ENCODE measurements at places on chromosomes 3 and 15. TPM values are rescaled to one million over a fixed set of nuclear protein-coding genes. Genes with fewer than 3 reads are reported as not detected.

Gene PARP15
- total RNA-seq = not detected

DNA sequence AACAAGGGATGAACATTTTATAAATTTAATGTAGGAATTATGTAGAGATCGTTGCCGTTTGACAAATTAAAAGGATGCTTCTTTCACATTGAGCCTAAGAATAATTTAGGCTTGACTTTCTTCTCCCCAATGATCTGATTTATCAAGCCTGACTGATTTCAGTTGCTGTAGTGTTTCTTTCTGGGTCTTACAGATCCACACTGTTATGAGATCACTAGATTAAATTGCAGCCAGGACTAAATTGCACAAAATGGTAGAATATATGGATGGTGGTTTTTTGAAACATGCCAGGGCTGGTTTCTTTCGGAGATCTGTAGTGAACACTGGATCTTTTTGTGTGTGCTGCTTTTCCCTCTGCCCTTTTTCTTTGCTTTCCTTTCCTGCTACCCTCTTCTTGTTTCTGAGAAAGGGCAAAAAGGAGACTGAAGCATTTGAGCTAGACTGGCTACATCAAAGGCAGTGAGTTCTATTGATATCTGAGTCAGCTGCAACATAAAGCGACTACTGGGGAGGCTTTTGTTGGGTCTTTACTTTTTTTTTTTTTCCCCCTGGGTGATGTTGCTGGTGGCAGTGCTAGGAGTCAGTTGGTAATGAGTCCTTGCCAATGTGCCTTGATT lies 83.0 kb downstream of the AKAP13 start:
- H3K4me3 ChIP-seq = no peak overlapping the region
- DNase-seq = no peak
- no peaks in the 10 kb centered on the region for H3K27me3 ChIP-seq
- no peaks in the 10 kb centered on the region for H3K36me3 ChIP-seq

Gene GPR15
- total RNA-seq = not detected

DNA sequence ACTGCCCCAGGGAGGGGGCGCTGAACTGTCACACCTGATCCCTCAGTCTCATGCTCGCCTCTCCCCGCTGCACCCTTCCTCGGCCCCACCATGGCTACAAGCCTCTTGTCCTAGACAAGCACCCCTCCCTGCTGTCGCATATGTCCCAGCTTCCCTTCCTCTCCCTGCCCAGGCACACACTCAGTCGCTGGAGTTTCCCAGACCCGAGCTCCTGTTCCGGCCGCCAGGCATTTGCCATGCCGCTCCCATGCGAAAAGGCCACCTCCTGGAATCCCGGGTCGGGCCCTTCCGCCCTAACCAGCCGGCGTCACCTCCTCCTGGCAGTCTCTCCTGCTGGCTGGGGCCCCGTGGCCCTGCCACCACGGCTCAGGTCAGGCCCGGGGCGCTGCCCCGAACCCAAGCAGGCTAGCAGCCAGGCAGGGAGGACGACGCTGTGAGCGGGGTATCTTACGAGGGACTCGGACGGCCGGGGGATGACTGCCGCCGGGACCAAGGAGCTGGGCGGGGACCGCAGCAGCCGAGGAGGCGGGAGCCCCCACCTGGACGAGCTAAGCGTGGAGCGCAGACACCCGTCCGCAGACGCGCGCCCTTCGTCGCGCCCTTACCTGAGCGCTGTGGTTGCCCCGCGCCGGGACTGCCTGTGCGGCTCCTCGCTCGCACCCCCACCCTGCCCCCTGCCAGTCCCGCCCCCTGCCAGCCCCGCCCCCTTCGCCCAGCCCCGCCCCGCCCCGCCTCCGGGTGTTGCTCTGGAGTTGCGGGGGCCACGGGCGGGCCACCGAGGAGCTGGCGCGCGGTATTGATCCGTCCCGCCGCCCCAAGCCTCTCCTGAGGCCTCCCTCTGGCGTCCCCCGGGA lies at the start of gene ALS2CL:
ALS2CL (minus strand) TSS at position 642 of the 854 bp plus-strand sequence. CDS start 4,239 bp downstream, outside the sequence.
- H3K27ac ChIP-seq = no peak within 1 kb of the TSS
- peak; percentile 4 for DNase-seq
- H3K36me3 ChIP-seq = no peaks in the 10 kb centered on the region
- H3K27me3 ChIP-seq = no peaks in the 10 kb centered on the region
- no peaks in the 10 kb centered on the region for H3K4me1 ChIP-seq

DNA sequence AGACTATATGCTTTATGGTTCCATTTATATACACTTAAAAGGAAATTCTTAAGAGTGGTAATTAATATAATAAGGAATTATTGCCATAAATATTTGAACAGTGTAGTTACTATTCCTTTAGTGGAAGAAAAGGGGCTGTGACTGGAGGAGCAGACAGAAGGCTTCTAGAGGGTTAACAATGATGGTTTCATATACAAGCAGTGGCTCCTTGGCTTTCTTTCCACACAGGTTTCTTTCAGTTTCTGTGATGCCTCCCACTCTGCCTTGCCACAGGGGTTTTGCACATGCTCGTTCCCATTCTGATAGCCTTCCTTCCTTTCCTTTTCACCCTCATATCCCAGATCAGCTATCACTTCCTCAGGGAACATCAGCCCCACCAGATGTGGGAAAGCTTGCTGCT lies 108.8 kb upstream of the LYSMD4 start:
- H3K4me1 ChIP-seq = no peaks in the 10 kb centered on the region
- H3K4me3 ChIP-seq = no peak overlapping the region
- no peak for DNase-seq

DNA sequence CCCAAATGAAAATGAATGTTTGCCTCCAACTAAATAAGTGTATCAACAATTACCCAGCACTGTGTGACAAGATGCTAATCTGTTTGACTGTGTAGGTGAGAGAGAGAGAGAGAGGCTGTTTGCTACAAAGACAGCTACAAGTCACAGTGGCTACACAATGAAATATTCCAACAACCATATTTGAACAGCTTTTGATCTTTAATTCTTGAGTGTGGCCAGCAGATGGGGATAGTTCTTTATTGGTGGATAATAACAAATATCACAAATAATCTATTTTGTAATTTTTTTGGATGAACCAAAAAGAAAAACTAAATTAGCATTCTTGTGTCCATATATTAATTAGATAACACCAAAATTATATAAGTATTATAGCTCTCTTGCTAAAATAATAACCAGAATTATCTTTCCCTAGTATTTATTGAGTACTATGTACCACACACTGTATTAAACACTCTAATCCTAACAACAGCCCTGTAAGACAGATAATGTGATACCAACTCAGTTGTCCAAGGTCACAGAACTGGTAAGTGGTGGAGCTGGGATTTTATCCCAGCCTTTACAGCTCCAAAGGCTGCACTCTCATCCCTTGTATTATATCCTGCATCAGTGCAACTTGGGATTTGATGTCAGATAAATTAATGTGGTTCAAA lies 61.9 kb upstream of the C3orf80 start:
- no peak overlapping the region for H3K4me3 ChIP-seq
- DNase-seq = peak; percentile 48
- H3K36me3 ChIP-seq = no peaks in the 10 kb centered on the region

DNA sequence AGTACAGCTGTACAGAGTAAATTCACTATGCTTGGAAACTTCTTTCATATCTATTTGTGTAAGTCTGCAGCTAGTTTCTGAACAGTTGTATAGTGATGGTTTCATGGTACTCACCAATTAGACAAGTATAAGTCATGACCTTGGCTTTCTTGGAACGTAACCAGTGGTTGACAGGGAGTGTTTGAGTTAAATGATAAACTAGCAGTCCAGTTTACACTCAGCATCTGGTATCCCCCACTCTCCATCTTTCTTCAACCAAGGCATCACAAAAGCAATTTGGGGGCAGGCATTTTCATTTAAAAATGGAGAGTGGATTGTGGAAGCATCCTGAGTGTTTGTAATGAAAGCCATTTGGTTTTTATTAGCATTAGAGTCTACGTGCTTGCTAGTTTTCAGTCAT lies 26.0 kb downstream of the MME start:
- H3K36me3 ChIP-seq = no peaks in the 10 kb centered on the region
- H3K4me3 ChIP-seq = no peak overlapping the region
- H3K4me1 ChIP-seq = no peaks in the 10 kb centered on the region
- DNase-seq = no peak

DNA sequence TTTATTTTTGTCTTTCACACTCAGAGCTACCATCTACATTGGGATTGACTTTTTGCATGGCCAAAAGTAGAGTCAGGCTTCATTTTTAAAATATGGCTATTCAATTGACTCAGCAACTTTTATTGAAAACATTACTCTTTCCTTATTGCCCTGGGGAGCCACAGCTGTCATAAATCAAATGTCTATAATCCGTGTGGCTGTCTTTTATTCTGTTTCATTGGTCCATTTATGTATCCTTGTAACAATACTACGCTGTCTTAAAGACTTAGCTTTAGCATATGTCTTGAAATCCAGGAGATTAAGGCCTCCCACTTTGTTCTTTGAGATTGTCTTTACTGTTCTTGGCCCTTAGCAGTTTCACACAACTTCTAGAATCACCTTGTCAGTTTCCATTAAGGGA lies 55.2 kb downstream of the CEMIP start:
- H3K4me1 ChIP-seq = no peaks in the 10 kb centered on the region
- H3K27me3 ChIP-seq = no peaks in the 10 kb centered on the region
- H3K4me3 ChIP-seq = no peak overlapping the region
- H3K27ac ChIP-seq = no peak overlapping the region
- no peaks in the 10 kb centered on the region for H3K36me3 ChIP-seq
- no peak for DNase-seq

GRCh38 chr3:40325465-40325864 lies 16.0 kb downstream of the EIF1B start:
- no peaks in the 10 kb centered on the region for H3K4me1 ChIP-seq
- no peaks in the 10 kb centered on the region for H3K27me3 ChIP-seq
- no peak overlapping the region for H3K27ac ChIP-seq
- no peaks in the 10 kb centered on the region for H3K36me3 ChIP-seq
- no peak overlapping the region for H3K4me3 ChIP-seq

GRCh38 chr15:66679657-66680108 lies 22.4 kb upstream of the SMAD6 start:
- no peaks in the 10 kb centered on the region for H3K36me3 ChIP-seq
- H3K4me3 ChIP-seq = no peak overlapping the region
- H3K27ac ChIP-seq = no peak overlapping the region
- H3K27me3 ChIP-seq = no peaks in the 10 kb centered on the region

GRCh38 chr3:108512671-108513070 lies 2.3 kb upstream of the MYH15 start:
- no peak for DNase-seq
- H3K4me3 ChIP-seq = no peak overlapping the region
- no peaks in the 10 kb centered on the region for H3K36me3 ChIP-seq
- H3K4me1 ChIP-seq = no peaks in the 10 kb centered on the region
- no peak overlapping the region for H3K27ac ChIP-seq

- H3K36me3 ChIP-seq = no peaks in the 10 kb centered on the region
- no peak for DNase-seq
- no peaks in the 10 kb centered on the region for H3K4me1 ChIP-seq
- H3K27ac ChIP-seq = no peak overlapping the region
- H3K27me3 ChIP-seq = no peaks in the 10 kb centered on the region
- H3K4me3 ChIP-seq = no peak overlapping the region
Observed at GRCh38 chr15:63918901-63919348, 85.2 kb upstream of the HERC1 start.

DNA sequence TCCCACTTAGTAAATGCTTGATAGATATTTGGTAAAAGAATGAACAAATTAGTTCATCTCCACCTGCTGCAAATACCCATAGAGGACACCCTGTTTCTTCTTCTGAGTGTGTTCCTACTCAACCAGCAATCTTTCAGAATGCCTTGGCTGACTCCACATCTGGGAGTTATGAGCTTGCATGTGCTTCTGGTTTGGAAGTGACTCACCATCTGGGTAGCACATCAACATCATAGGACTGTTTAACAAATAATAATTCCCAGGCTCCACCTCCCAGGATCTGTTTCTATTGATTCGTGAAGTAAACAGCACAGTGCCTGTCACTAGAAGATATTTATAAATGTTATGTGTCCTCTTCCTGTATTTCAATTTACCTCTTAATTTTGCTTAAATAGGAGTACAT lies 580.1 kb downstream of the ROBO2 start:
- no peak overlapping the region for H3K4me3 ChIP-seq
- H3K4me1 ChIP-seq = no peaks in the 10 kb centered on the region
- DNase-seq = no peak
- H3K36me3 ChIP-seq = no peaks in the 10 kb centered on the region
- no peak overlapping the region for H3K27ac ChIP-seq

- no peaks in the 10 kb centered on the region for H3K36me3 ChIP-seq
- no peak overlapping the region for H3K27ac ChIP-seq
- no peaks in the 10 kb centered on the region for H3K4me1 ChIP-seq
- H3K27me3 ChIP-seq = no peaks in the 10 kb centered on the region
- no peak for DNase-seq
- no peak overlapping the region for H3K4me3 ChIP-seq
Observed at GRCh38 chr3:188034989-188035388, 119.0 kb upstream of the LPP start.

- no peaks in the 10 kb centered on the region for H3K4me1 ChIP-seq
- H3K27me3 ChIP-seq = no peaks in the 10 kb centered on the region
- DNase-seq = no peak
- no peak overlapping the region for H3K4me3 ChIP-seq
- no peaks in the 10 kb centered on the region for H3K36me3 ChIP-seq
- H3K27ac ChIP-seq = no peak overlapping the region
Observed at GRCh38 chr3:74303711-74304110, 310.7 kb downstream of the CNTN3 start.

Gene CFAP91
- total RNA-seq = 0.68 TPM

Gene PPP2R3A
- 1.3 TPM for total RNA-seq

DNA sequence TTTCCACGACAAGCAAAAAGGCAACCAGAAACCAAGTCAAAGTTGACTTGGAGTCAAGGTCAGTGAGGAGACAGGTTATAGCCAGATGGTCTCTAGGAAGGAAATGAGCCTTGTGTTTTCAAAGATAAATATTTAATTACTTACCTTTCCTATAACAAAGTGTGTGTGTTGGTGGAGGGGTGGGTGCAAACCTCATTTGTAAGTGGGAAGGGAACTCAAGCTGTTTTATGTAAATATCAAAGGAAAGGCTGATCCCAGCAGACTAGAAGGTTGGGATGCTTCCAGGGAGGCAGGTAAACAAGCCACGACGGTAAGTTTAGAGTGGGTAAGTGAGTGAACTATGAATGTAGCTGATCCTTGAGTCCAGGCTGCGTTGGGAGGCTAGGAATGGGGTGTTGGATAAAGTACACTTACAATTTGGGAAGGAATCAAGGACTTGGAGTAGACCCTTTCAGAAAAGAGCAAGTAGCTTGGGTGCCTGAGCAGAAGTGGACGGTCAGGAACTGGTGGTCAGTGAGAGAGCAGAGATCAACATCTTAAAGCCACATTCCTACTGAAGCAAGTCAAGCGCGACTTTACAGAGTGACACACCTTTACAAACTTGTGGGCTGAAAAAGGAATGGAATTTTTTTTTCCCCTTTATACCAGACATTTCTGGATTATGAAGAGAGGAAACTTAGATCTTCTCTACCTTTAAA lies 82.0 kb upstream of the TBL1XR1 start:
- H3K4me3 ChIP-seq = no peak overlapping the region
- H3K27me3 ChIP-seq = no peaks in the 10 kb centered on the region
- no peaks in the 10 kb centered on the region for H3K36me3 ChIP-seq
- peaks cover 22% of the 10 kb centered on the region for H3K4me1 ChIP-seq
- DNase-seq = no peak

DNA sequence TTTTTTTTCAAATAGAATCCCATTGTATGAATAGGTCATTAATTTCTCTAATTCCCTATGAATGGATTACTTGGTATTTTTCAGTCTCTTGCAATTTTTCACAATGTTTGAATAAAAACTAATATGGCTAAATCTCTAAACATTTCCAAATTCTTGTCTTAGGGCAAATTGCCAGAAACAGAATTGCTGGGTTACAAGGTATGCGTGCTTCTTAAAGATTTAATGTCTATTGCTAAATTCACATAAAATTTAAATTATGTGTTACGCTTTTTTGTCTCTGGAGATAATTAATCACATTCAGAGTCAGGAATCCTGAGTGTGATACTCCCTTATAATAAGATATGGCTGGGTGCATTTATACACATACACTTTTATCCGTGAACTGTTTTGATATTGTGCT lies 264.5 kb upstream of the TBL1XR1 start:
- no peak overlapping the region for H3K27ac ChIP-seq
- no peaks in the 10 kb centered on the region for H3K36me3 ChIP-seq
- H3K4me3 ChIP-seq = no peak overlapping the region
- H3K27me3 ChIP-seq = no peaks in the 10 kb centered on the region
- no peak for DNase-seq
